ENCODE measurements at places on chromosomes 1 and 21.

DNA sequence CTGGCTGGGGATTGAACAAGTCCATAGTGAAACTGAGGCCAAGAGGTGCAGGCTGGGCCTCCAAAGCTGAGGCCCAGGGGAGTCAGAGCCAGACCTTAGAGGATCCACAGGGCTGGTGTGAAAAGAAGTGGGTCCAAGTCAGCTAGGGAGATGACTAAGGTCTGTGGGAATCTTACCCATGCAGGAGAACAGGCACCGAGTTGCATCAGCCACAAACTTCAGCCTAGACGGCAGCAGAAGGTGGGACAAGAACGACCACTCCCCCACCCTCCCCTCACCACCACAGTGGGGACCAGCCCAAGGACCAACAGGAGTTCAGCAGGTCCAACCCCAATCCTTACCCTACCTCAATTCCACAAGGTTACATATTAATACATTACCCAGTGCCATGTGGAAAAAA is 282.3 kb downstream of the TTLL7 start:
- no peak for DNase-seq

DNA sequence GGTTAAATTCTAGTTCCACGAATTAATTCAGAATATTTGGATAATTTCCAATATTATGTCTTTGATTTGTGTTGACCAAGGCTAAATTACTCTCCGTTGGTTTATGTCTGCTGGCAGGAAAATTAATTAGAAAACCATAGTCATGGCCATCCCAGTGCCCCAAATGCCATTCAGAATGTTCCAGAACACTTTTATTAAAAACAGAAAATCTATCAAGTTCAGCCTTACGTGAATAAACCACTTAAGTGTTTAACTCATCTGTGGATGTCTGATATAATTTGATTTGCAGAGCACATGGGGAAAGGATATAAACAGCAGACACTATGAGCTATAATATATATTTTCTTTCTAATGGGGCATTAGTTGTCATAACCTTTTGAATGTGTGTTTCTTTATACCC is 480.7 kb downstream of the MRPL39 start:
- DNase-seq, result no peak

DNA sequence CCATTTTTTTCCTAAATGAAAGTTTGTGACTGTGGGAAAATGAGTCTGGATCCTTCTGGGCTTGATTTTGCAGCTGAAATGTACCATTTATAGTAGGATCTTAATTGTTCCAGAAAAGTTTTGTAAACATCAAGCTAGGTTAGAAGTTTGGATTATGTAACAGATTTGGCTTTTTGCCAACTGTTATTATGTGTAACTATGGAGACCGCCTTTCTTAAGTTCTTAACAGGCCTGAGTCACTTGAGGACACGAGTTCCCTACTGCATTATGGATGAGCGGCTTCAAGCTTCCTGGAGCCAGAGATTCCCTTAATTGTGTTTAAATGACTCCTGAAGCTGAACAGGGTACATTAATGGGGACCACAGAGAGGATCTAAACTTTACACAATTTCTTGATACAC is 22.2 kb downstream of the SLC25A33 start:
- DNase-seq, result peak; percentile 45

GRCh38 chr1:32066489-32066873 is 6.3 kb upstream of the TMEM39B start:
- DNase-seq, result no peak

DNA sequence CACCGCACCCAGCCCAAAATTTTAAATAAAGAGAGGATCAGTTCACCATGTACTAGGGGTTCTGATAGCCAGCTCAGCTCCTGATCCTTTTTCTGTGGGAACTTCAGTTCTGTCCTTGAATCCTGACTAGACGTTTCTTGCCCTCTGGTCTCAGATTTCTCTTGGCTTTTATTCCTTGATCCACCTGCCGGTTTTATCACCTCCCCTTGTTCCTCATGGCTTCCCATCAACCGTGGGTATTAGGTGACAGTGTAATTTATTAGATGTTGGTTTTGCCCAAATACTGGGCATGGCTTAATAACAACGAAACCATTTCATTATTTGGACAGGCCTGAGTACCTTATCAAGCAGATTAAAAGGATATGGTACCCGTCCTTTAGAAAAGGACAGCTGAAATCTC is 22.5 kb downstream of the SLC45A1 start:
- no peak for DNase-seq

DNA sequence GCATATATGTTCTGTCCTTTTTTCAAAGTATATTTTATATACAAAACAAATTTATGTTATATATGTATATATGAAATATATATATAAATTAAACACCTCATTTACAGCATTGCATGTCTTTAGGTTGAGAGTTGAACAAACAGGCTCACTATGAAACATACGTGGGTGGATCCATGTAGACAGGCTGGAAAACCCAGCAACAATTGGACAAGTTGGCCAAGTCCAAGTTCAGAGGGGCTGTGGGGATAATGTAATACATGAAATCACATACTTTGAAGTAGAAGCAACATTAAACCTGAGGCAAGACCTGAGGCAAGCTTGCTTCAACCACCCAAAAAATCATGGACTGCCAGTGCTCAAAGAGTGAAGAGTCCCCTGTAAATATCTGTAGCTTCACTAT is 39.7 kb downstream of the KCNJ6 start:
- DNase-seq, result no peak
